H1 (cell line): ENCODE measurements at places on chromosomes 6 and 20.

GRCh38 chr6:128370072-128370471, 150.3 kb downstream of the PTPRK start:
- DNase-seq: no peak

DNA sequence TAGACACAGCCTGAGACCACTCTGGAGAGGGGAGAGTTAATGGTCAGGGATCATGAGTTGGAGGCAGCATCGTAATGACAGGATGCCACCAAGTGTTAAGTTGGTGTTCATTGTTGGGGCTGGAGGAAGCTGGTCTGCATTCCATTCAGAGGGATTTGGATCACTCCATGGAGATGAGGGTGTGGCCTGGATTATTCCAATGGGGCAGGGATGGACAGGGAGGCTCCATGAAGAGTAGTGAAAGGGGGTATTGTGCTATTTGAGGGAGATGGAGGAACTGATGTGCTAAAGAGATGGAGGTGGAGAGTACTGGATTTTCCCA, 1.1 kb downstream of the SAPCD1 start:
- DNase-seq: no peak

GRCh38 chr20:9454791-9455190, 59.6 kb upstream of the LAMP5 start:
- no peak for DNase-seq

DNA sequence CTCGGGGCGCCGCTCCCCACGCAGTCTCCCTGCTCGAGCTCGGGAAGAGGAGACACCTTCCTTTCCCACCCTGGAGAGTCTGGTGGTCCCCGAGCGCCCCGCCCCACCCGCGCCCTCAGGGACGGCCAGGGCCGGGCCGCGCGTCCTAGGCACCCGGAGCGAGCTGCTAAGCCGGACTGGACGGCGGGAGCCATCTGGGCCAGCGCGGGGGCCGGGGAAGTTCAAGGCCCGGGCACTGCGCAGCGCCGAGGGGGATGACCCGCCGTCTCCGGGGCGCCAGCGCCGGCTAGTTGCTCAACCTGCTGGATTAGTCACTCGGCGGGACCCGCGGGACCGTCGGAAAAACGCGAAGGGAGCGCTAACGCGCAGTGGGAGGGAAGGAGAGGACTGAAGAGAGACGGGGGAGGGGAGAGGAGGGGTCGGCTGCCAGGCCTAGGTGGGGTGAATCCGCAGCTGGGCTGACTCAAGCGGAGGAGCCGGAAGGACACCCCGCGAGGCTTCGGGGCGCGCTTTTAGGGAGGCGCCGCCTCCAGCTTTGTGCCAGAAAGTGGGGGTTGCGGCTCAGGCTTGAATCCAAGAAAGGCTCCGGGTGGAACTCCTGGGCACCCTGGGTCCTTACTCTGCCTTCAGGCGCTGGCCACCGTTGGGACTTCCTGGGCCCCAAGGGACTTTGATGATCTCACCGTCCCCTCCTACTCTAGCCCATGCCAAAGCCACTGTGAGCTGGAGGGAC, 75.7 kb upstream of the FOXP4 start:
- DNase-seq: peak; percentile 79

DNA sequence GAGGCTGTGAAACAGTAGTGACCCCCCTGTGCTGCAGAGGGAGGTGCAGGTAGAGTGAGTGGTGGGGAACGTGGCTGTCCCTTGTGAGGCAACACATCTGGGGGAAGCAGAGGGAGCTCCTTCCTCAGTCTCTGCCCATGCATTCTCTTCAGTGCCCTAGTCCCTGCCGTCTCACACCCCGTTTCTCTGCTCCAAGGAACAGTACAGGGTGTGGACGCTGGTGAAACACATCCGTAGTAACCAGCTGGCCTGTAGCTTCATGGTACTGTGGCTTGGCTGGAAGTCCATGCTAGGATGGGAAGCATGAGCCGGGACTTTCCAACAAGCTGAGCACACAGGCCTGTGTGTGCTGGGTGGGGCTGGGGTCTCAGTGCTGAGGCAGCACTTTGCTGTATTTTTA, 25.4 kb upstream of the CST3 start:
- no peak for DNase-seq

DNA sequence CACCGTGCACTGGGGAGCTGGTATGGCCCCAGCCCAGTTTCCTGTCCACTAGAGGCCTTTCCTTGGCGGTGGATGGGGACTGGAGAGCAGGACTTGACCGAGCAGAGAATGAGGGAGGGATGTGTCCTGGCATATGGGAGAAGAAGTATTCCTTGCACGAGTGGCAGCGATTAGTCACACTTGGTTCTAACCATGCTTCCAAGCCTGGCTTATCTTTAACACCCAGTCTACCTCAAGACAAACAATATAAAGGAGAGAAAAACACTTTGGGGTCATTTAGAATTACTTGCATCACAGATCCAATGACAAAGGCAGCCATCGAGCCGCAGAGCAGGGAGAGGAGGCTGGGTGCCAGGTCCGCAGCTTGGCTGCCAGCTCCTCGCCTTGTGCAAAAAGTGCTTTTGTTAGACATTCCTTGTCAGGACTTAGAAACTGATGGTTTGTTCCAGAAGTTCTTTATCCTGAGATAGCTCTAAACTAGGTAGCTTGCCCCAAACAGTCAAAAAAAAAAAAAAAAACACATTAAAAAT, 214.9 kb upstream of the GMDS start:
- DNase-seq: no peak

GRCh38 chr6:42929821-42930360, 611 bp downstream of the CNPY3 start:
- DNase-seq: no peak
